ENCODE measurements at places on chromosomes 1 and 21.

DNA sequence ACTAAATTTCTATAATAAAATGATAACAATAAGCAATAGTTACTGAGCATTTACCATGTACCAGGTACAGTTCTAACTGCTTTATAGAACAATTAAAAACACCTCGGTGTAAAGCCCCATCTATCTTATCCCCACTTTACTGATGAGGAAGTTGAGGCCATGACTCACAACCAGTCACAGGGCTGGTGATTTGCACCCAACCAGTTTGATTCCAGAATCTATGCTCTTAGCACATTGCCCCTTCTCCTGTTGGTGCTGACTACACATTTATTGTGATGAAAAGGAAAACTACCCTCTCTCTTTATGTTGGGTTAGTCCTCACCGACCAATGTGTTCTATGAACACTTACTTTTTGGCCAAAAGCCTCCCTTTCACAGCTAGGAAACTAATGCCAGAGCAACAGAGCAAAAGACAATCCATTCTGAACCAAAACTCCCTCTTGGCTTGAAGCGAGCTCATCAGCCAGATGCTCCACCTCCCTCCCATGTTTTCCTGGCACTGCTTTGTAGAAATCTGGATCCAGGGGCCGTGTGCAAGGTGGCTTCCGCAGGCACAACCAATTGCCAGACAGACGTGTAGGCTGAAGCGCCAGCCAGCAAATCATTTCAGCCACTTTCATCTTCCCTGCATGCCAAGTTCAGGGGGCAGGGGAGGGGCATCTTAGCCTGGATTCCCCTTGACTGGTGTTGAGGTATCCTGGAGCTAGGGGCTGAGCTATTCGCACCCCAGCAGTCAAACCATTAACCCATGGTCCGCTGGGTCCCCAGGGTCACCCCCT, 32.0 kb upstream of the SLC30A1 start:
- DNase-seq = no peak

- peak; percentile 12 for DNase-seq
These were observed 40.7 kb upstream of the SCMH1 start for GRCh38 chr1:41282679-41283317.

- no peak for DNase-seq
These were observed 16.1 kb downstream of the IL6R start for GRCh38 chr1:154420961-154421924.

DNA sequence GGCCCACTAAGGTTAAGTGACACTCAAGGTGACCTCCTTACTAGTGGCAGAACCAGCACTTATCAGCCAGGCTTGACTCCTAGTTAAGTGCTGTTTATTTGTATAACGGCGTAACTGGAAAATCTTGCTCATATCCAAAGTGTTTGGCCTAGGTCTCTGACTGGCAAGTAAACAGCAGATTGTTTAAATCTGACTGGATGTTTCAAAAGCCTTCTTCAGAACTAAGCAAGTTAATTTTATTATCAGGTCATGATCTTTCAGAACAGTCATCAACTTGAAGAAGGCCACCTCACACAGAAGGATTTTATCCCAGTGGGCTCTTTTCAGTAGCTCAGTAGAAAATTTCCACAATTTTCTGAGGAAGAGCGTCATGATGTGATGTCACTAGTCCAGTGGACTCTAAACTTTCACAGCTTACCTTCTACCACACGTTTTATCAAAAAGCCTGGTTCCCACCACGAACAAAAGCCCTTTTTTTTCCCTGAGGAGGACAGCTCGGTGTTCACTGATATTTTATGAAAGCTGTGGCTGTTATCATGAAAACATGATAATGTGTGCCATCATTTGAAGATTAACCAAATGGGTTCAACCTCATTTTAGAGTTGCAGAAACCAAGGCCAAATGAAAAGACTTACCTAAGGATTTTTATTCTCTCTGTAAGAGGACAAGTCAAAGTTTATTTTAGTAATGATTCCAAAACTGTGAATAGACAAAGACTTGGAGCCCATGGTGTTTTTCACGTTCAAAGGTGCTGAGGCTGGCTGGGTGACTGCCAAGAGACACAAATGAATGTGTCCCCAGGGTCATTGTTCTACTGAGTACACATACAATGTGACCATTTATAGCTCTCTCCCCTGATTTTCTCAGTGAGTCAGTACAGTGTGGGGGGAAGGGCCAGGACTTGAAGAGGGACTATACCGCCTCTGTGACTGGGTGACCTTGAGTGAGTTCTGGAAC, 9.1 kb downstream of the SGIP1 start:
- DNase-seq = no peak

DNA sequence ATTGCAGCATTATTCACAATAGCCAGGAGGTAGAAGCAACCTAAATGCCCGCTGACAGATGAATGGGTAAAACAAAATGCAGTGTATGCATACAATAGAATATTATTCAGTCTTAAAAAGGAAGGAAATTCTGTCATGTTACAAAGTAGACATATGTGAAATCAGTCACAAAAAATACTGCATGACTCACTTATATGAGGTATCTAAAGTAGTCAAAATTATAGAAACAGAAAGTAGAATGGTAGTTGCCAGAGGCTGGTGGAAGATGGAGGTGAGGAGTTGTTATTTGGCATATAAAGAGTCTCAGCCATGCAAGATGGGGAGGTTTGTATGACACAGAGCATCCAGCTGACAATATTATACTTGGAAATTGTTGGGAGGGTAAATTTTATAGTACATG, 43.0 kb upstream of the EGLN1 start:
- no peak for DNase-seq

GRCh38 chr1:3180915-3181314, 111.9 kb downstream of the PRDM16 start:
- no peak for DNase-seq

DNA sequence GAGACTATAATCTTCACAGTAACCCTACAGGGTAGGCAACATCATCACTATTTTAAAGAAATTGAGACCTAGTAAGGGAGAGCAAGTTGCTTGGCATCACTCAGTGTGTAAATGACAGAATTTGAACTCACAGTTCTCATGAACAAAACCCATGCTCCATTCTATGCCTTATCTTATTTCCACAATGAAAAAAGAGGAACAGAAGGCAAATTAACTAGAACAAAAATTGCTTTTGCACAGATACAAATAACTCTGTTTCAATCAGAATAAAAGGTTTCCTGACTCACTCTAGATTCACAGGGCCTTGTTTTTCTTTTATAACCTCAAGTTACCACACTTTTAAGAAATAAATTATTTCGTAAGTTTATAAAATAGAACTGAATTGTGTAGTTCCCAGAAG, 90.1 kb downstream of the UCHL5 start:
- DNase-seq = no peak

DNA sequence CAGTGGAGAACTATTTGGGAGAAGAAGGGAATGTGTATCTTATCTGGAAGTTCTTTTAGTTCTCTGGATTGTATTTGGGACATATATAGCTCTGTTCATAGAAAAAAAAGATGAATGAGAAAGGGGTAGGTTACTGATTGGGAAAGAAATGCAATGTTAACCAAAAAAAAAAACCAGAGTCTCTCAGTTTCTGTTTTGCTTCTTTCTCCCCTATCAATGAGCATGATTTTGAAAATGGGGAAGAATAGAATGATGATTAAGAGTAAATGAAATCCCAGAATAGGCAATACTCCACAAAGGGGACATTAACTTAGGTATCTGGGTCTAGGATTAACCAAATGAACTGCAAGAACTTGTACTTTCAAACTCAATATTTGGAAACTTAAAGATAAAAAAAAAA, 92.9 kb downstream of the RHOU start:
- DNase-seq = no peak

DNA sequence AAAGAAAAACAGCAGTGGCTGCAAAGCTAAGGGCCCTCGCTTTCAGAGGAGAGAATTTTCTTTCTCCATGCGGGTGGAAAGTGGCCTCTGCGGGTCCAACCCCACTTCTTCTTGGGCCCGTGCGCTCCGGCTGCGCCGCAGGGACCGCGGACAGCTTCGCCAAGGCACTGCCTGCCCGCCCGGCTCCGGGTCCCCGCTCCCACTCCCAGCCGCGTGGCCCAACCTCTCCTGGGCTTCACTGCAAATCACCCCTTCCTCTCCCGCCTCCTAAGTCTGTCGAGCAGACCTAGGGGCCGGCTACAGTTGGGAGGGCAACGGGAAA, 1.0 kb upstream of the RUNX3 start:
- DNase-seq = no peak

DNA sequence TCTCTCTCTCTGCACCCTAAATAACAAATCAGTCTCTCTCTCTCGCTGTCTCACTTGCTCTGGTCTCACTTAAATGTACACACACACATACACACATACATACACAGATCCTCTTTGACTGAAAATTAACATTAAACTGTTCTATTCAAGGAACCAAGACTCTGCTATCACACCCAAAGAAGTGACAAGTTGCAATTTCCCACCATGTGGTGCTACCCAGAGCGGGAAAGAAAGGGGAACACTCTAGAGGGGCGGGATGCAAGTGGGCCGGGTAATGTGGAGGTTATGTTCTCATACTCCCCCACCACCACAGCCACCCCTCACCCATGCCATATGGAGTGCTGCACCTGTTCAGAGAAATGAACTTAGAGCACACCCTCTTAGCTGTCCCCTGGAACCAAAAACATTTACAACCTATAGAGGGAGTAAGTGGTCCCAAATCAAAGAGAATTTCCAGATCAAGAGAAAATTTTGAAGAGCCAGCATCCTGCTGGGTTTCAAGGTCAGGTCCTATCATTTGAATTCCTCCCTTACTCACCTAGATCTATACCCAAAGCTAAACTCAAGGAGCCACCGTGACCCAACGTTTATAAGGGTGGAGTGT, 319.4 kb downstream of the BRINP2 start:
- no peak for DNase-seq

- peak; percentile 11 for DNase-seq
These were observed 93.1 kb upstream of the HAO2 start for GRCh38 chr1:119275145-119276134.

DNA sequence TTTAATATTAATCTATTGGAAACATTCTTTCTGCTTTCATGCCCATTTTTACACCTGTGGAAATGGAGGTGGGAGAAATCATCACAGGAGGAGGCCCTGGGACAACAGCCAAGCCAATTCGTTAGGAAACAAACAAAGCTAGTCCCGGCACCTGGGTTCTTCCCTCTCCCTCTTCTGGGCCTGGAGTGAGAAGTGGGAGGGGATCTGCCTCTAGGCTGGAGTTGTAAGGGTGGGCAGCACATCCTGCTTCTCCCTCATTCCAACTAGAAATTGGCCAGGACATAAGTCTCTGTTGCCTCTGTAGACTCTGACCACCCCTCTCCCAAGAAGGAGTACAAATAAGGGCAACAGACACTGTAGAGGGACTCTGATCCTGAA, 20.2 kb upstream of the ERO1B start:
- DNase-seq = no peak
